EL (cell line): ENCODE measurements at places on chromosomes 1 and 21.

GRCh38 chr1:12448746-12449177 is 169.2 kb downstream of the DHRS3 start:
- DNase-seq = peak; percentile 16

GRCh38 chr1:165941531-165941930 is 114.1 kb downstream of the UCK2 start:
- DNase-seq = no peak

DNA sequence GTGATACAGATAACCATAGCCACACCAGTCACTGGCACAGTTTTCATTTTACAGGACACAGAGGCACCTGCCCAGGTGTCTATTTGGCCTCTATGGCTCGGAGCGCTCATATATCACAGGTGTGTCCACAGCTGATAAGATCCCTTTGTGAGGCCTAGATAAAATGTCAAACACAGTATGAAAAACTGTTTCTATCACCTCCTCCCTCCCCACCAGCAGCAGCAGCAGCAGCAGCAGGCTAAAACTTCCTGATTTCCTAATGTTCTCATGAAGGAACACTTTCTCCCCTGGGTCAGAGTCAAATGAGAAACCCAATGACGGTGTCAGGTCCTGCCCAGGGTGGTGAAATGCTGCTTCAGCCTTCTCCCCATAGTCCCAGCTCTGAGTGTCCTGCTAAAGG is 24.4 kb downstream of the ELAPOR1 start:
- no peak for DNase-seq

DNA sequence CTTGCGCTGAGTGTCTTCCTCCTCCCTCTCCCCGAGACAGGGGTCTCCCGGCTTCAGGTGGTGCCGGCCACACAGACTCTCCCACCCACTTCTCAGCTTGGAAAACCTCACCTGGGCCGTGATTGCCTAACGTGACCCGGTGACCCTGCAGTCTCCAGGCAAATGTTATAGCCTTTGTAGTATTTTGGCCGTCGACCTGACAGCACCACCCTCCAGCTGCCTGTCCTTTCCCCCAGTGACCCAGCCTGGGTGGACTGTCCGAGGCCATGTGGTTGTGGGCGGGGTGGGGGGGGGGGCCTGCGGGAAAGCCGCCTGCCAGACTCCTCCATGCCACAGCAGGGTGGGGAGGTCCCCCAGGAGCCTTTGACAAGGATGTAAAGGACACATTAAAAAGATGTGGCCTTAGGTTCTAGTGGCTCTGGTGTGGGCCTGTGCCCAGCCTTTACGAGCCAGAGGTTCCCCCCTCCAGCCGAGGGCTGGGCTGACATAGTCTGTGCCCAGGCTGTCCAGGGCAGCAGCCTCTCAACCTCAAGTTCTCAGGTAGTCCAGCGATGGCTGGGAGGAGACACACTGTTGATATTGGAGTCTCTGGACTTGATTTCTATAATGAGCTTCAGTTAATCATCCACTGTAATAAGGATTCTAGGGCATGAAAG is 8.1 kb downstream of the TOR3A start:
- DNase-seq = no peak

GRCh38 chr1:11961230-11961629 is 19.0 kb upstream of the MFN2 start:
- peak; percentile 36 for DNase-seq

- DNase-seq = peak; percentile 96
Measured at GRCh38 chr1:153626904-153627714, at the start of gene S100A13. Gene S100A13 (minus strand): TSS chr1:153627505. CDS start chr1:153626472, 1,033 bp downstream.

DNA sequence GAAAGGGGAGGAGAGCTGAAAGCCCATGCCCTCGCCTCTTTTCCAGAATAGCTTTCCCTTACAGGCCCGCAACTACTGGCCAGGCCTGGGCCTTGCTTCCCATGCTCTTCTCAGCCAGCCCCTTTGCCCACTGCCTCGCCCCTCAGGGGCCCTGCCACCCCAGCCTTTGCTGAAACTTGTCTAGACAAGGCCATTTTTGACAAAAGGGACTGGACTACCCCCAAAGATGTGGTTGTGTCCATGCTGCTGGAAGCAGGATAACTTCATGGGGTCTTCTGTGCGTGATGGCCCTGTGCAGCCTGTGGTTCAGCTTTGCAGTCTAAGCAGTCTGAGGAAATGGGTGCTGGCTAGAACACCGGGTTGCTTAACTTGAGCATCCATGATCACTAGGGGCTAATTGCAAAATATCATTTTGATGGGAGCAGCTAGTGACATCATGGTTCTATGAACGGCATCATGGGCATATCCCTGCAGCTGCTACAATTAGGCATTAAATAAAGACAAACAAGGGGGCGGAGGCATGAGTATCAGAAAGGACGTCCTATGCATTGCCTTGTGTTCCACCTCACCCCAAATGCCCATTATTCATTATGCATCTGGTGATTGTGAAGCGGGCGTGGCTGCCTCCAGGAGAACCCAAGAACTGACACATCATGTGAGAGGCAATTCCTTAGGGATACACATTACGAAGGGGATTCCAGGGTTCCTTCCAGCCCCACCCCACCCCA is 36.8 kb downstream of the NTPCR start:
- DNase-seq = no peak

DNA sequence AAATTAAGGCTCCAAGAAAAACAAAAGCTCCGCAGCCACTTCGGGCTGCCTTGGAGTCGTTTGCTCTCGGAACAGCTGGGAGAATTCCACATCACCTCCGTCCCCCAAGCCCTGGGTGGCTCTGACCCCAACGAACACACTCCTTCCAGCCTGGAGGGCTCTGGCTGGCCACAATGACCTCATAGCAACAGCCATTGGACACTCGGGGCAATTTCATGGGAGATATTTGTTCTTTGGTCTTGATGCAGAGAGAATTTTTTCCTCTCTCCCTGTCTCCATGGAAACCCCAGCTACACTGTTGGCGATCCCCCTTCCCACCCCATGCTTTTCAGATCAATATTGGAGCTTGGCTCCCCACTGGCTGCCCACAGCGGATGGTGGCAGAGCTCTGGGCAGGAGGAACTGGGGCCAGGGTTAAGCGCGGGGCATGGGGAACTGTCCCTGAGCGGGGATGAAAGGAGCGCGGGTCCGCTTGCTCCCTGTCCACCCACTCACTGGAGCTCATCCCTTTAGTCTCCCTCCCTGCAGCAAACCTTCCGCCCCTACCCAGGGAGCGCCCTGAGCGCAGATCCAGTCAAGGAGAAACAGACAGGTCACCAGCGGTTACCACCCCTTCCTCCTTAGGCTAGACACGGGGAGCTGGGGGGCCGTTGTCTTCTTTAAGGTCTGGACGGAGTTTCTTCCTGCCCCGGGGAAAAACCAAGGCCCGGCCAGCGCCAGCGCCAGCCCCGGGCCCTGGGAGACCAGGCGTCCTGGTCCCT is 1.2 kb downstream of the WNT4 start:
- DNase-seq = no peak

GRCh38 chr1:9289090-9289534 is 3.6 kb upstream of the SPSB1 start:
- DNase-seq = peak; percentile 66

- no peak for DNase-seq
Measured at GRCh38 chr1:203685168-203685567, 58.5 kb downstream of the ATP2B4 start.

DNA sequence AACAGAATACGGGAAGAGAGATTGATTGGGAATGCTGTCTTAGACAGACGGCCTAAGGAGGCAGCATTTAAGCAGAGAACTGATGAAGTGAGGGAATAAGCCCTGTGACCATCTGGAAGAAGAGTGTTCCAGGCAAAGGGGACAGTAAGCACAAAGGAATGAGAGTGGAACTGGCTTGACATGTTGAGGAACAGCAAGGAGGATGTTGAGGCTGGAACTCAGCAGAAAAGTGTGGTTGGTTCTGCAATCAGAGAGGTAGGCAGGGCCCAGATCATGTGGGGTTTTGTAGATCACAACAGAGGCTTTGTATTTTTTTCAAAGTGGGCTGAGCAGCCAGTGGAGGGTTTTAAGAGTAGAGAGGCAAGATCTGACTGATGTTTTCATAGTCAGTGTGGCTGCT is 157.4 kb downstream of the DNM3 start:
- DNase-seq = peak; percentile 18
